ENCODE measurements at places on chromosomes 4 and X. TPM values are rescaled to one million over a fixed set of nuclear protein-coding genes. Genes with fewer than 3 reads are reported as not detected.

DNA sequence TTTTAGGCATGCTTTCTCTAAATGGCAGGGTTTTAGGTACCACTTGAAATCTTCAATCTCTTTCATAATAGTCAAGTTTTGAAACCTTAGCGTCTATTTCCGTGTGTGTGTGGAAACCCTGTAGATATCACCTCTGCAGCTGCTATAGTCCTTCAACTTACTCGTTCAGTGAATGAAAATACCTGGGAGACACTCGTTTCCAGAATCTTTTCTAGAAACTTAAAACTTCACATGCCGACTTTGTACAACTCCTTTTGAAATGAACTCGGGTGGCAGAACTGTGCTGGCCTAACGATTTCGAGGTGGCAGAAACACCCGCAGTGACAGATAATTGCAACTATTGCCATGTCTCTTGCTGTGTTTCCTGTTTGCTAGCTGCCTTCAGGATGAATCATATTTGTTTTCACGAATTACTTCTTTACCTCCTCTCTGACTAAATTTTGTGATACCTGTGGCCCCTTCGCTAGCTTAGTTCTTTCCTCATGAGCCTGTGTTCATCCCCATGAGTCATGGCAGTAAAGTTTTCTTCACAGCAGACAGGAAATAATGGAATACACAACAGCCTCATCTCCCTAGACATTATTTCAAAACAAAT, 104.7 kb upstream of the SMIM10 start:
- no peak for DNase-seq

GRCh38 chrX:136193771-136194170, 46.4 kb downstream of the FHL1 start:
- DNase-seq: no peak

DNA sequence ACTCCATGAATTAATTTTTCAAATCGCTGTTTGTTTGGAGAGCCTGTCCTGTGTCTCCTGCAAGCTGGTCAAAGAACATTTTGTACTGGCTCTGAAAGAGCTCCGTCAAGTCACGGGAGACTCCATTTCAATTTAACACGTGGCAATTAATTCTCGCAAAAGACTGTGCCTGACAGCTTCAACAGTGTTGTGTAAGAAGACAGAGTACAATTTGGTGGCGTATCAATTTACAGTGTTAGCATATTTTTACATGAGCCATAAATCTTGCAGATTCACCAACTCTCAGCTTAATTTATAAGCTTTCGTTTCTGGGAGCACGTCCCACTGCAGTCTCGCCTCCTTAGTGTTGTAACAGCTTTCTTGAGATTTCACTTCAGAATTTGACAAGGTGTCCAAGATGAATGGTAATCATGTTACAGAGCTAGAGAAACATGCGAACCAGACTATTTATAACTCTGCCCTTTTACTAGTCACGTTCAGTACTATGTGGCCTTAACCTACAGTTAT, 70.8 kb downstream of the RWDD4 start:
- DNase-seq: no peak

- no peak for DNase-seq
Observed at GRCh38 chr4:78222575-78223186, 165.6 kb downstream of the FRAS1 start.

DNA sequence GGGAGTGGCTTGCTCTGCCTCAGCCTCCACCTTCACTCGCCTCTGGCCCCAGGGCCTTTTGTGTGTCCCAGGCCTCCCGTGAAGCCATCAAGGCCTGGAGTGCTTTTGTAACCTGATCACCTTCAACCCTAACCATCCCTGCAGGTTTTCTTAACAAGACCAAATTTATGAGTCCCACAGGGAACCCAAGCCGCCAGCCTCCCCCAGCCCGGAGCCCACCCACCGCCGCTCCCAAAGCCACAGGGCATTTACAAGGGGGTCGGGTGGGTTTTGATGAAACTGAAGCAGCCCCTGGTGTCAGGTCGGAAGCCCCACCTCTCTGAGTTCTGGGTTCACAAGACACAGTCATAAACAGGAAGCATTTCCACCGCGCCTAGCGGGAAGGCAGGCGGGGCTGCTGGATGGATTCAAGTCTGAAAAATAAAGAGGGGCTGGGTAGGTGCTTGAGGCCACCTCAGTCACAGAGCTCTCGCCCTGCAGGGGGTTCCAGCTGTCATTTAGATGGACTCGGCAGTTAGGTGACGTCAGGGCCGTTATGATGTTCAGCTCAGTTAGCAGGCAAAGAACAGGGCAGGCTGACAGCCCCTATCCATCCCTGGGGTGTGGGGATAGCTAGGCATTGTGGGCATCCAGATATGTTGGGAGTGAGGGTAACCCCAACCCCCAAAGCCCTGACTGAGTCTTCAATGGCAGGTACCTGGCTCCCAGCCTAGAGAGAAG, 128.5 kb downstream of the BCOR start:
- DNase-seq: no peak

GRCh38 chrX:13078739-13079444, 34.5 kb upstream of the FAM9C start:
- DNase-seq: no peak

GRCh38 chrX:57137501-57137900, 304 bp upstream of the SPIN2A start:
- no peak for DNase-seq

DNA sequence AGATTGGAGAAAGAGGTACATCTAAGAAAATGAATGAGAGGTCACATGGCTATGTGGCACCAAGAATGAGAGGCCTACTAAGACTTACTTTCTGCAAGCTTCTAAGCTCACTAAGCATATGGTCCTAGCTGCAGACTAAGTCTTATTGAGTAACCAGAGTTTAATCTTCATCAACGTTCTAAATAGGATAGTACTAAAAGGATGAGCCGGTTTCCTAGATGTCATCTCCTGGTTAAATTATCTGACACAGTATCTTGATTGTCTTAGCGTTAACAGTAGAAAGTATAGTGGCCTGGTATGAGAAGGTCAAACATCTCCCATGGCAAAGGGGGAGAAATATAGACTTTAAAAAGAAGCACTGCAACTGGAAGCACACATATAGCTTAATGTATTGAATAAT, 448.1 kb downstream of the PDGFC start:
- DNase-seq: no peak

DNA sequence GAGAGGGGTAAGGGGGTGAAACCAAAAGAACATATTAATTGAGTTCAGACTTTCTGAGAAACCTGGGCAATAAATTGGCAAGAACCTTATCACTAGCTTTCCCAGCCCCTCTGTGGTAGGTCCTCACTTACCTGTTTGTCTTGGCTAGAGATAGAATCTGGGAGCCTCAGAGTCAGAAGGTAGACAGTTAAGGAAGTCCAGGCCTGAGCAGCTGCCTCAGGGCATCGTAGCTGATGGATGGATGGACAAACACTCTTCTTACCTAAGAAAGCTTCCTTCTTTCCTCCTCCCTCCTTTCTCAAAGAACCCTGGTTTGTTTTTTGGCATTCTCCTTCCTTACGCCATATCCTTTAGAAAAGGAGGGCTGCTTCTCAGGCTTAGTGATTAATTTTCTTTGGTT, 24.4 kb downstream of the FRAS1 start:
- no peak for DNase-seq

- DNase-seq: no peak
Observed at GRCh38 chr4:109278594-109279031, 23.8 kb downstream of the COL25A1 start.

DNA sequence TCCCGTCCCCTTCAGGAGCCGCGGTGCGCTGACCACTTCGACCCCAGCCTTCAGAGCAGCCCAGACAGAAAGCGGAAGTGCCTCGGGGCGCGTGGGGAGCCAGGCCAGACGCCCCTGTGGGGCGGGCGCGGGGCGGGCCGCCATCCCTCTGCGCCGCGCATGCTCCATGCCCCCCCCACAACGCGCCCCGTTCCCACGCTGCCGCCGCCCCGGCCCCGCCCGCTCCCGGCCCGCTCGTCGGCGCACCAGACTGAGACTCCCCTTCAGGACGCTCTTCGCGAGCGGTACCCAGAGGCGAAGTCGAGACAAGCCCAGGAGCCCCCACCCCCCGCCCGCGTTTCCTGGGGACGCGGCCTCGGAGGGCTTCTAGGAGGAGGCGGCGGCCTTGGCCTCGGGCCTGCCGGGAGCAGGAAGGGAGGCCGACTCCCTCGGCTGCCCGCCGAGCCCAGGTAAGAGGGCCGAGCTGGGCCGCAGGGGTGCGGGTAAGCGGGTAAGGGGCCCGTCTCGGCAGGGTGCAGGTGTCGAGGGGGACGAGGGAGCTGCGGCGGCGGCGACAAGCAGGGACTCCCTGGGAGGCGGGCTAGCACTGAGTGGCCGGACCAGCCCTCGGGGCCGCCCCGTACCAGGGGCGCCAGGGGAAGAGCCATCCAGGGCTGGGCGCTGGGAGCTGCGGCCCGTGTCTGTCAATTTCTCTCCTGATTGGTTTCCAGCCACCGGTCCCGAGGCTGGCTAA, at the start of gene ZFP92:
ZFP92 (plus strand) TSS at position 218 of the 733 bp plus-strand sequence. CDS start 6,851 bp downstream, outside the sequence.
- DNase-seq: no peak

- no peak for DNase-seq
Observed at GRCh38 chr4:10877076-10877475, 192.5 kb upstream of the CLNK start.

- DNase-seq: no peak
Observed at GRCh38 chr4:139189417-139189749, 12.4 kb upstream of the ELF2 start.

- no peak for DNase-seq
Observed at GRCh38 chr4:26912810-26913209, 52.2 kb downstream of the STIM2 start.

The USP17L26 gene
- not detected for total RNA-seq

The PSAPL1 gene
- total RNA-seq: not detected

The SPANXN2 gene
- not detected for total RNA-seq

The PGAM4 gene
- not detected for total RNA-seq

The NDUFA1 gene
- 62.0 TPM for total RNA-seq

Measured in neural crest cell (in vitro differentiated cells).